Activated CD8-positive, alpha-beta memory T cell treated with anti-CD3 and anti-CD28 coated beads for 48 hours (primary cell): ENCODE measurements at places on chromosomes 7 and 10.

GRCh38 chr10:23496727-23497126, 57.9 kb downstream of the OTUD1 start:
- DNase-seq: no peak

- DNase-seq: no peak
These were observed 17.0 kb upstream of the SH3PXD2A start for GRCh38 chr10:103872137-103872931.

DNA sequence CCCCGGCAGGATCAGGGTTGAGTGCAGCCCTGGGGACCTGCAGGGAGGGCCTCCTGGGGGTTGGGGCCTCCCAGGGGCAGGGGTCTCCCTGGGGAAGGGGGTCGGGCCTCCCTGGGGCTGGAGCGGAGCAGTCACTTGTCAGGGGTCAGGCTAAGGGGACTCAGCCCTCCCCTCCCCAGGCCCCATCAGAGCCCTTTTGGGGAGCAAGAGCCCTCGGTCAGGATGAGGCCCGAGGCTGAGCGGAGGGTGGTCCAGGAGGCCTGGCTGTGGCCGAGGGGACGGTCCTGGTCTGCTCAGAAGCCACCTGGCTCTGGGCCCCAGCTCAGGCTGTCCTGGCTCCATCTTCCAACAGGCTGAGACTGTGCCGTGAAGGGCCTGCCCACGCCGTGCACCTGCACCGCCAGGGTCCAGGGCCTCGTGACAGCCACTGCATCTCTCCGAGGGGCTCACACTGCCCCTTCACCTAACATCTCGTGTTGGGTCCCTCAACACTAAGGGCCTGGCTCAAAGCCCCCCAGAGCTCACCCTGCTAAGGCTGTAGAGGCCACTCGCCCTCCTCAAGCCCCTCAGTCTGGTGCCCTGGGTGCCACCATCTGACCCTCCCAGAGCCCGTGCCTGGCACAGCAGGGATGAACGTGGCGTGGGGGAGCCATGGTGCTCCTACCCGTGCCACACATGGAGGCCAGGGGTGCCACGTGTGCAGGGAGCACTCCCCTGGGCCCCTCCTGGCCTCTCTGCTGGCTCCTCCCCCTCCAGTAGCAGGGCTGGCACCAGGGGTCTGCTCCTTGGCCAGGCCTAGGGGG, 12.9 kb downstream of the BHLHA15 start:
- DNase-seq: no peak

GRCh38 chr10:101892782-101893391, 49.3 kb upstream of the KCNIP2 start:
- DNase-seq: no peak

GRCh38 chr7:12127455-12127854, 83.6 kb upstream of the TMEM106B start:
- DNase-seq: no peak

DNA sequence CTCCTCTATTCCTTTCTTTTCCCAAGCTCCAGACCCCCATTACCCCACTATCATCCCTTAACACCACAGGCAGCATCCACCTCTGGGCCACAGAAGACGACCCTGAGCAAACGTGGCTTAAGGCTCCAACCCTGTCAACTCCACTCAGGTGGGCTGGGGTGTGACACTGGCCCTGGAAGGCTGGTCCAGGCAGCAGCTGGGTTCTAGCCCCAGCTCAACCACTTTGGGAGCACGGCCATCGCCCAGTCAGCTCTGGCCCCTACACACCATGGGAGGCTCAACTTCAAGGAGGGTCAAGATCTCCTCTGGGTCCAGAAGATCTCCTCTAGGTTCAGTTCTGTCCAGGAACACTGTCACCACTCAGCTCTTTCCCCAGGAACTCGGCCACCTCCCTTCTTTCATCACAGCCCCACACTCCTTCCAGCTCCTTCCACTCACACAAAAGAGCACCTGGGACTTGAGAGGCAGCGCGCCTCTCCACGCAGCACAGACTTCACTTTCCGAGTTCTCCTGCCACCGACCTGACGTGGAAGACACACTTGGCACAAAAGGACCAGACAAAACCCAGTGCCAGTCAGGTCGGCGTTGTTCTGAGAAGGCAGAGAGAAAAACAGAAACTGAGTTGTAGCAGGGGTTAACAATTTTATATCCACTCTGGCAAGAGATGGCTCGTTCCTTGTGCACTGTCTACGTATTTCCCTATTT, 84.1 kb downstream of the CTBP2 start:
- DNase-seq: no peak

DNA sequence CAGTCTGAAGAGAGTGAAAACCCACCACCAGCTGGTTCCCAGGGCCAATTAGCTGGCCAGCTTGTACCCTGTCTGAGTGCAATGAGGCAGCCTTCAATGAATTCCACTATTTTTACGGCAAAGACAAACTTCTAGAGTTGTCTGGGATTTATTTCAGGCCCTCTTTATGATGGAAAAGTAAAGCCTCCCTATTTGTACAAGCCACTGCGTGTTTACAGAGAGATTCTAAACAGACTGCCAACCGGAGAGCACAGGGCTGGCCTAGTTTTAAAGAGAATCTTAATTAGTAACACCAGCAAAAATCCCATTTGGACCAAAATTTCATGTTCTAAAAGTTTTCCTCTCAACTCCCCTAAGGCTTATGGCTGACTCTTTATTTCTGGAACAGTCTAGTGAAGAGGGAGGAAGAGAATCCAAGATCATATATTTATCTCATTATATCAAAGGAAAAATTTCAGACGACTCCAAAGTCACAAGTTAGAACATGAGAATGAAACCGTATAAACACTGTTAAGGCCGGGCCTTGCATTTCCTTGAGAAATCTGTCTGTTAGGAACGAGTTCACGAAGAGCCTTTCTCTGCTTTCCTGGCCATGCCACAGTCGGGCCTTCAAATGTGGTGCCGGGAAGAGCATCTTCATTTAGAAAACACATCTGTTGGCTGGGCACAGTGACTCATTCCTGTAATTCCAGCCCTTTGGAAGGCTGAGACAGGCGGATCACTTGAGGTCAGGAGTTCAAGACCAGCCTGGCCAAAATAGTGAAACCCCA, 724.6 kb upstream of the NRP1 start:
- no peak for DNase-seq

GRCh38 chr7:155544485-155544884, 1.9 kb downstream of the CNPY1 start:
- DNase-seq: no peak

GRCh38 chr7:90111-91063, 102.0 kb upstream of the FAM20C start:
- DNase-seq: no peak

- no peak for DNase-seq
These were observed 126.9 kb upstream of the TBX20 start for GRCh38 chr7:35380739-35381224.

DNA sequence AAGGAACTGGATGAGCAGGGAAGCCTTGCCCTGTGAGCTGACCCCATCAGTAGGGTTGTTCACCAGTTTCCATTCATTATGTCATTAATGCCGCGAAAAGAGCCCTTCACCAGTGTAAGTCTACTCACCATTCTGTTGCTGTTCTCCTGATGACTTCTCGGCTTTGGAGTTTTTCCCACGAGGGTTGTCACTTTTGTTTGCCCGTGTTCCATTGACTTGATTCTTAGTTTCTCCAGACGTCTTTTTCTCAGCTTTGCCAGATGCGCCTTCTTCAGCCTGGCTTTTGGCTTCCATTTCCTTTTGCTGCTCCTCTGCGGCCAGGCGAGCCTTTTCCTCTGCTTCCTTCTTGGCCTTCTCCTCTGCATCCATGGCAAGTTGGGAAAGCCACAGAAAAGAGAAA, 128.8 kb downstream of the PPP1R17 start:
- DNase-seq: no peak

GRCh38 chr10:27192284-27192683, 37.1 kb downstream of the MASTL start:
- no peak for DNase-seq

DNA sequence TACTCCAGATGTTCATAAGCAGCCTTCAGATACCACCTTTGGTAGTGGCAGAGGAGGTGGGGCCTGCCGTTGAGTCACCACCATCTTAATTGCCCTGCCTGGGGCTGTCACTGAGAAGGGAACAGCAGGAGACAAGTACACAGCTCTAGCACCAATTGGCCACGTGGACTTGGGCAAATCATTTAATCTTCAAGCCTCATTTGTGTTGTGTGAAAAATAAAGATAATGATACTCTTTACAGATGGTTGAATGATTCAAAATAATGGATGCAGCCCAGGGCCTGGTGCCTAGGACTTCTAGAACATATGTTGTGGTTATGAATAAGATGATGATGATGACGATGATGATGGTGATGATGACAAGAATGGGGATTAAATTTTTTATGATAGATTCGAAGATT, 111.9 kb upstream of the ADAM12 start:
- DNase-seq: no peak

DNA sequence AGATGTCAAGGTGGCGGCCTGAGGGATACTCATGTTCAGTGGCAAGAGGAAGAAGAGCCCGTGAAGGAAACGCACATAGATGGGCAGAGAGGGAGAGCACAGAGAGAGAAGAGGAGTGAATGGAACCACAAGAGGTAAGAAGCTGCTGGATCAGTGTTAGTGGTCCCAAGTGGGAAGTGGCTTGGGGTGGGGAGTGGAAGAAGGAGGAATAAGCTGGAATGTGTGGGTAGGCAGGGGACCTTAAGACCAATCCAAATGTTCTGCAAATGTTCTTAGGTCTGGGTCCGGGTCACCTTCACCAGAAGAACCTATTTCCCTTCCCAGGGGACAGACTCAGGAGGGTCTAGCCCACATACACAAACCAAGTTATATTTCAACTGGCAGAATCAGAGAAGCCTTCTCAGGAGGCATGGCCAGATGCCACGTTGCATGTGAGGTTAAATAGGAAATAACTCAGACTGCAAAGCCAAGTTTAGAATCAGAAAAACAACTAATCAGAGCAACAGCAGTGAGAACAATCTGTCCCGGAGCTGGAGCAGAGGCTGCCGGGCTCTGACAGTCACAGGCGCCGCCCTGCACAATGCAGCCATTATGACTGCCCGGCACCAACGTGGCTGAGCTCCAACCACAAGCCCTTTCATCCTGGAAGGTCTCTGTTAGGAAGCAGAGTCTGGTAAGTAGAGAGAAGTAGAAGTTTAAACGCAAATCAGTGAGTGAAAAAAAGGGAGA, 78.6 kb upstream of the ARMC3 start:
- no peak for DNase-seq

DNA sequence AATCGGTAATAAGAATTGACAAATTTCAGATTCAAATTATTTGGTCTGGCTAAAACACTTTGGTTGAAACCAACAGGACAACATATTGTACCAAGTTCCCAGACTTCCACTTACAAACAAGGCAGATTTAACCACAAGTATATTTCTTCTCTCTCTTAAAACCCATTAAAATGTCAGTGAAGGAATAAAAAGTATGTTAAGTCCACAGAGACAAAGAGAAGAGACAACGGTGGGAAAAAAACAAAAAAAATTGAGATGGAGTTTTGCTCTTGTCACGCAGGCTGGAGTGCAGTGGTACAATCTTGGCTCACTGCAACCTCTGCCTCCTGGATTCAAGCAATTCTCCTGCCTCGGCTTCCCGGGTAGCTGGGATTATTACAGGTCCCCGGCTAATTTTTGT, 16.3 kb downstream of the TM9SF3 start:
- DNase-seq: no peak
